ENCODE measurements at places on chromosomes 1 and 21.

GRCh38 chr1:208077232-208078075 lies 166.5 kb upstream of the CD34 start:
- DNase-seq, result no peak

DNA sequence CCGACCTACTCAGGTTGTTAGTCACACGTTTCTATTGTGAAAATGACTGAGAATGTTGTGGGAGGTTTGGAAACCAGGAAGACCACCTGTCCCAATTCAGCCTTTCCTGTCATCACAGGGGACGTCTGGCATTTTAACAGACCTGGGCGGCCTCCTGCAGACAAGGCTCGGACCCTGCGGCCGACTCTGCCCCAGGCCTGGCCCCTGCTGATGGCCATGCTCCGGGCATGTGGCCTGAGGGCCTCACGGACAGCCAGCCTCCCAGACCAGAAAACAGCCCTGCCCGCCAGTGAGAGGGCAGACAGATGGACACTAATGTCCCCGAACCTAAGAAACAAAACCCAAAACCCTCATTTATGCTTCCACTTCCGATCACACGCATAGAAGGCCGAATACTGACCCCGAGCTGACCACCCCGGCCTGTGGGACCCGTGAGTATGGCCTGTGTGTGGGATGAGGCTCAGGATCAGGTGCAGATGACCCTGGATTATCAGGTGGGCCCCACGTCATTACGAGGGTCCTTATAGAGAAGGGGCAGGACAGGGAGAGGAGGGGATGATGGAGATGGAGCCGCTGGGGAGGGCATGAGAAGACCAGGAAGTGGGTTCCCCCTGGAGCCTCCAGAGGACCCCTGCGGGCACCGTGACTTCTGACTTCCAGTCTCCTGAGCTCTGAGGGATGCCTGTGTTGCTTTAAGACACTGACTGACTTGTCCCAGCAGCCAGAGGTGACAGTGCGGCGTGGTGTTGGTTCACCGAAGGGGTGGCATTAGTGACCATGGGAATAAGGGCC lies 9.6 kb downstream of the COL18A1 start:
- no peak for DNase-seq

DNA sequence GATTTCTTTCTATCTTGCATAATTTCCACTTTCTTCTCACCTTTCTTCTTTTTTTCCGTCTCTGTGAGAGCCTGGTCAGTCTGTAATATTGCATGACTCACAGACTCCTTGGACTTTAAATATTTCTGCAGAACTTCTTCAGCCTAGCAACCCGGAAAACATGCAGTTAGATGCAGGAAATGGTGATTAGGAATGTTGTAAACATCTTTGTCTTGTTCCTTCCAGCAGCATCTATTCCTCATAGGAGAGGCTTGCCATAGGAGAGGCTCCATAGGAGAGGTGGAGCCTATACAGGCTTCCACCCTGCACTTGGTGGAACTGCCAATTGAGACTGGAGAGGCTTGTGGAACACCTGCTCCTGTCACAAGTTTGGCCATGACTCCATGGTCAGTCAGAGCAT lies 10.0 kb downstream of the GBP5 start:
- no peak for DNase-seq

DNA sequence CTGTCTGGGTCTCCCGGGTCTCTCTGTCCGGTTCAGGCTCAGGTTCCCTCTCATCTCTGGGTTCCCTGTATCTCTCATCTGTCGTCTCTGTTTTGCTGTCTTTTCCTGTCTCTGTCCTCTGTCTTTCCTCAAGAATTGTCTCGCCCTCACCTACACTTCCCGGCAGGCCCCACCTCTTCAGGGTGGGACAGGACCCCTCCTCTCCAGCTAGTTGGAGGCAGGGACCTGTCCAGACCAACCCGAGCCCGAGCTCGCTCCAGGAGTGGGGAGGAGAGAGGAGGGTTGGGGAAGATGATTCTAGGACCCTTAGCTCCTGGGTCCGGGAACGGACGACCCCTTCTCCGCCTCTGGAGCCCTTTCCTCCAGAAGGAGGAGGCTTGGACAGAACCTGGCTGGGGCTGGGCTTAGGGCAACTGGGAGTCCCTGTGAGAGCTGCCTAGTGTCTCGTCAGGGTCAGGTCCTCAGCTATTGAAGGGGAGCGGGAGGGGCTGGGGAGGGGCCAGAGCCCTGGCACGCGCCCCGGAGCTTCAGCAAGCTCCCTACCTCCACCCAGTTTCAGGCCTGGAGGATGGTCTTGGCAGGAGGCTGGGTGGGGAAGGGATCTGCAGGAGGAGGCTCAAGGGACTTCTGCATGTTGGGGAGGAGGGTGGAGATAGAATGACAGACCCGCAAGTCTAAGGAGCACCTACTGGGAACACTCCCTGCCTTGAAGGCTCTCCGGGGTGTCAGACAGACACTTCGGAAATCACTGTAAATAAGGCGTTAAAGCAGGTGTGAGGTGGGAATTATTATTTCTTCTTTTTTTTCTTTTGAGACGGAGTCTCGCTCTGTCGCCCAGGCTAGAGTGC lies 26.3 kb upstream of the EPB41 start:
- DNase-seq, result no peak

- no peak for DNase-seq
Measured at GRCh38 chr1:150906813-150907212, 19.4 kb upstream of the SETDB1 start.

DNA sequence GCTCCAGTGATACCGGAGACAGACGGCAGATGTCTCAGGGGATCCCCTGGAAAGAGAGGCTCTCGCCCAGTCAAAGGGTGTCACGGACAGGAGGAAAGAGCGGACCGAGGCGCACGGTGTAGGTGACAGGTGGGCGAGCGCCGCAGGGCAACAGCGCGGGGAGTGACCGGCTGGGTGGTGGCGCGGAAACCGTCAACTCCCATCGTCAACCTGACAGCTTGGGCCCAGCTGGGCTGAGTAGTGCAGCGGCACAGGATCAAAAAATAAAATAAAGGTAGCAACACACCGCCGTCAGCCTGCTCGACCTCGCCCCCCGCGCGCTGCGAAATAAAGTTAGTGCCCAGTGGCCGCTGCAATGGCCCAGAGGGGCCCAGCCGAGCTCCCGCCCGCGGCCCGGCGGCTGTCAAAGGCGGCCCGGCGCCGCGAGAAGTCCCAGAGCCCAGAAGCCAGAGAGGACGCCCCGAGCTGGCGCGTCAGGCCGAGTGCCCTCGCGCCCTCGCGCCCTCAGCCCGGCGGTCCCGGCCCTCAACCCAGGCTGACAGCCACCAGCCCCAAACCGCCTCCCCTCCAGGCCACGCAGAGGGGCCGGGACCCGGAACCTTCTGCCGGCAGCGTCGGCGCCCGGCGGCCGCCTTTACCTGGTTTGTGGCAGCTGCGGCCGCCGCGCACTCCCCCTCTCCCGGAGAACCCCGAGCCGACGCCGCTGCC lies at the start of gene LYST:
TSS of gene LYST (minus strand) at position 702 of the 708 bp plus-strand sequence. CDS start 36,489 bp downstream, outside the sequence.
- DNase-seq, result peak; percentile 35

DNA sequence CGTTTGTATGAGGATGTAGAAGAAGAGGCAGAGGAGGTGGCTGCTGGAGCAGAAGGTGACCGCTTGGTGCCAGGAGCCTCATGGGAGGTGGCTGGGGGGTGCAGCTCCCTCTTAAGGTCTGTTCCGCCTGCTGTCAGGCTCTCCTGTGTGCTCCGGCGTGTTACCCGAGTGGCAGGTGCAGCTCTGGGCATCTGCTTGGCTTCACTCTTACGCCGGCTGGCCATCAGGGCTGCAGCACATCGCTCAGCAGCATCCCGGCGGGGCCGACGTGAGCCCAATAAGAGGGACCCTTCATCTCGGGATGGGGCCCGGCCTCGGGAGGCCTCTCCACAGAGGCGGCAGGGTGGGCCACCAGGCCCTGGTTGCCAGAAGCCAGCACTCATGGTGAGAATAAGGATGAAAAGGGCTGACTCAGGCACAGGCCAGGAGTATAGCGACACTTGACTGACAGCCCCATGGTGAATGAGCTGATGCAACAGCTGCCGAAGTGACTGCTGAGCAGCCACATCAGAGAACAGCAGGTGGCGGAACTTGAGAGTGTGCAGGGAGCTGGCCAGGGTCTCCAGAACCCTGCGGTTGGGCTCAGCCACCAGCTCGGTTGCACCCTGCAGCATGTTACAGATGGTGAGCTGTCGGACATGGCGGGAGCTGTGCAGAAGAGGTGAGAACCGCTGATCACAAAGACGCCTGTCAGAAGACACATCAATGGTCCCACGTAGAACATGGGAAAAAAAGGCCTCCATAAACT lies 17.5 kb downstream of the LRRC41 start:
- no peak for DNase-seq

DNA sequence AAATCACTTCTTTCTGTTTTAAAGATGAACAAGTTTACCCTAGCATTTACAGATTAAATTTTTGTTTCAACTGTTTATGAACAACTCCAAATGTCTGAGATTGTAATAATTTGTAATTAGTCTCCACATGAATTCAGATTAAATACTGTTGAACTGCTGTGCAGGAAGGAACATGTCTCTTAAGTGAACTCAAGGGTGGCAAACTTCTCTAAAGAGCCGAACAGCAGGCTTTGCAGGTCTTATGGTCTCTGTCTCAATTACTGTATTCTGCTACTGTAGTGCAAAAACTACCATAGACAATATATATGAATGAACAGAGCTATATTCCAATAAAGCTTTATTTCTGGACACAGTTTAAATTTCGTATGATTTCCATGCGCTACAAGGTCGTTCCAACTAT lies 6.6 kb downstream of the RSBN1 start:
- DNase-seq, result no peak

GRCh38 chr1:175539986-175540385 lies 203.4 kb downstream of the TNR start:
- DNase-seq, result no peak
